ENCODE measurements at places on chromosomes 2 and 18.

DNA sequence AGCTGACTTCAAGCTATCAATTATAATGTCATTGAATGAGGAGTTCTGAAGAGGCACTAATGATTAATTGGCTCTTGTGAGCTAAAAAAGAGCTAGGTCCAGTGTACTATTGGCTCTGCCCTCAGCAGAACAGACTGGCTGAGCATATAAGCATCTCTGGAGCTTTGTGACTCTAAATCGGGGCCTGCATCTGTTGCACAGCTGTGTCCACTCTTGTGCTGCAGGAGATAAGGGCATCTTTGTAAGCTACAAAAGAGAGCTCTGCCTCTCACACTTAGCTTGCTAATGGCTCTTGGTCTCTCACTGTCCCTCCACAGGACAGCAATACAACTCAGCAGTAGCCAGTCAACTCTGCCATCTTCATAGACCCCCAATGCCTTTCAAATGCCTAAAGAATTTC lies 61.5 kb upstream of the L3MBTL4 start:
- no peak for DNase-seq

GRCh38 chr2:30456106-30456505 lies 9.1 kb downstream of the LCLAT1 start:
- DNase-seq, result no peak

GRCh38 chr2:97967216-97967592 lies 28.5 kb downstream of the TMEM131 start:
- no peak for DNase-seq

DNA sequence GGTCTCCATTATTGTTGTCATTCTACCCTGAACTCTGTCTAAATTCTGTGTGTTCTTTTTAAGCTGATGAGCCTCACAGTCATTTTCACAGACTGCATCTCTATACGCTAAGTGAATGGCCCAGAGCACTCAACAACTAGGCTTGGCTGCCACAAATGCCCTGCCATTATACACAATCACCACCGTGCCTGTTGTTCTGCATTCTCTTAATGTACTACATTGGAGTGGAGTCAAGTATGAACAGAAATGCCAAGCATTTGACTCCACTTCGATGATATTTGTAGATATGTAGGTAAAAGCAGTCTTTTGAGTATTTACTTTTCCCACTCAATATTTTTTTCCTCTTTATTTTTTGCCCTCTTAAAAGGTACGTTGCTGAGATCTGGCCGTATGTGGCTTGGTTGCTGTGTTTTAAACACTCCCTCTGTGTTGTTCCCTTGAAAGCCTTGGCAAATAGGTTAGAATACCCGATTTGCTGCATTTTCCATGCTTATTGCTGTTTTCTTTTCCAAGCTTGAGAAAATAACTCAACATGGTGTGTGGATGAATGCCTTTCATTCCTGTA lies 36.2 kb upstream of the TMEFF2 start:
- no peak for DNase-seq

All from stimulated activated CD4-positive, alpha-beta T cell treated with anti-CD3 and anti-CD28 coated beads, Interleukin-15, amount 100 ng/mL, for 48 hours (primary cell).